ENCODE measurements at places on chromosomes 3 and 15.

GRCh38 chr3:29265509-29266072 lies 15.3 kb upstream of the RBMS3 start:
- DNase-seq, result no peak

- no peak for DNase-seq
These were observed 54.2 kb downstream of the B3GALNT1 start for GRCh38 chr3:161050935-161051334.

- no peak for DNase-seq
These were observed 75.9 kb downstream of the KLF13 start for GRCh38 chr15:31402511-31403056.

- DNase-seq, result no peak
These were observed 19.5 kb downstream of the XXYLT1 start for GRCh38 chr3:195251336-195252065.

GRCh38 chr3:50612234-50612882 lies 784 bp upstream of the CISH start:
- no peak for DNase-seq

- no peak for DNase-seq
These were observed 82.5 kb downstream of the TOP2B start for GRCh38 chr3:25582242-25582641.

- no peak for DNase-seq
These were observed 482.7 kb upstream of the ADAMTS9 start for GRCh38 chr3:65170390-65171042.

DNA sequence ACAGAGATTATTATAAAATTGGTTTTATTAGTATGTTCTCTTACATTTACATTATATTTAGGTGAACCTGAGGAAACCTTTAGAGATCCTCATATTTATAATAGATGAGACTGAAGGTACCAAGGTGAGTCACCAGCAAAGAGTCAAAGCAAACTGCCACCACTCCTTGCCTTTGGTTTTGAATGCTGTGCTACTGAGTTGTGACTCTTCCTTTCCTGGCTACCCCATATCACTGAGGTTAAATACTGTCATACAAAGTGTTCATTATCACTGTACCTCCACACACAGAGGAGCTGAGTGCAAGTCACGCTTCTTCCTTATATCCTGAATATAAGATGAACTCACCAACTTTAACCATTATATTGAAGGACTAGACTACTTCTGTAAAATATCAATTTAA lies 168.2 kb downstream of the CBLB start:
- no peak for DNase-seq

DNA sequence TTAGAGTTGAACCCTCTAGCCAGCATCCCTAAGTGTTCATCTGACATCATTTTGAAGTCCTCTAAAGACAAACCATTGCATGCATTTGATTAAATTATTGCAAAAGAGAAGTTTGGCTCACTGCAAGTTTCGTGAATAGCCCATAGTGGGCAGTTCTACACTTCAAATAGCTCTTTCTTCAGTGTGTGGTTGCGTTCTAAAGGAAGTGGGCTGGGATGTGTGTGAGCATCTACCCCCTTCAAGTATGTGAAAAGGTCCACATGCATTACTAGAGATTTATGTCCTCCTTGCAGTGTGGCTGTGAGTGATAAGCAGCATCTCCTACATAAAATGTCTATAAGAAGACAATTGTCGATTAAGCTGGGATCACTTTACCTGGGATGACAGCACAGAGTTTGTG lies 54.6 kb downstream of the SST start:
- DNase-seq, result no peak

DNA sequence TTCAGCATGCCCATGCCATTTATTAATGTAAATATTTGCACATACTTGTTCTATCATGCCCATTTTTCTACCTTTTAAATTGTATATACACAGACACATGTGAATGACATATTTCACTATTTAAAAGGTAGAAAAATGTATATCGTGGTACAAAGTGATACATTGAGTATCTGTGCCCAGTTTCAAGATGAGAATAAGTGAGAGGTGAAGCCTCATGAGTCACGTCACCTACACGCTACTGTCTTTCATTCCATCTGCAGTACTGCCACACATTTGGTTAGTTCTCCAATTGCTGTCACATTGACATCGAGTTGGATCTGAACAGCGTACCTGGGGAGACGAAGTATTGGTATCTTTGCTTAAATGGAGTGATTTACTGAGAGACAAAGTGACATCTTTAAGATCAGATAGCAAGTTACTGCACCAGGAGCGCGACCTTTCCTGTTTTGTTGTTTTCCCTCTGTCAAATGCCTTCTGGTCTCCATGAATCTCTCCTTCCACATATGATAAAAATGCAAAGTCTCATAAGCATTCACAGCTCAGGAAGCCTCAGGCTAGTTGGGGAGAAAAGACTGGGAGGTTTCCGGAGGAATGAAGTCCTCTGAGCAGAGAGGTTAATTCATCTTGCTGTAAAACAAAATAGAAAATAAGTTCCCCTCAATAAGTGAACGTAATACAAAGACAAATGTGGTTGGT lies 12.0 kb downstream of the GREM1 start:
- DNase-seq, result no peak

GRCh38 chr3:108125153-108125543 lies 34.3 kb upstream of the CD47 start:
- no peak for DNase-seq
